ENCODE measurements at places on chromosomes 6 and 20. TPM values are rescaled to one million over a fixed set of nuclear protein-coding genes. Genes with fewer than 3 reads are reported as not detected.

DNA sequence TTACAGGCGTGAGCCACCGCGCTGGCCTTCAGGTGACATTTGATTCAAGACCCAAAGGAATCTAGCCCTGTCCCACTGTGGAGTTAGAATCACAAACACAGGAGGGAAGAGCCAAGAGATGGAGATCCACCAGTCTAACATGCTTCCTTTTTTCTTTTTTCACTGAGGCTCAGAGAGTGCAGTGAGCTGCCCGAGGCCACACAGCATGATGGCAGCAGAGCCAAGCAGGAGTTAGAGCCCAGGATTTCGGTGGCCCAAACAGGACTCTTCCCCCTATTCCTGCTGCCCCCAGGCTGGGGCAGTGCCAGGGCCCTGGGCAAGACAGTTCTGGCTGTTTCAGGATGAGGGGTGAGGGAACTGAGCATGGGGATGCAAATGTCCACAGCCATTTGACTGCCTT is 8.1 kb upstream of the SPDEF start:
- no peak for DNase-seq
- H3K4me1 ChIP-seq: no peaks in the 10 kb centered on the region
- H3K36me3 ChIP-seq: no peaks in the 10 kb centered on the region
- H3K4me3 ChIP-seq: no peak overlapping the region

The UTRN gene
- total RNA-seq: 35.8 TPM

GRCh38 chr6:142326540-142326939 is 24.7 kb downstream of the ADGRG6 start:
- no peak overlapping the region for H3K4me3 ChIP-seq
- H3K27me3 ChIP-seq: no peaks in the 10 kb centered on the region
- H3K4me1 ChIP-seq: peaks cover 16% of the 10 kb centered on the region

DNA sequence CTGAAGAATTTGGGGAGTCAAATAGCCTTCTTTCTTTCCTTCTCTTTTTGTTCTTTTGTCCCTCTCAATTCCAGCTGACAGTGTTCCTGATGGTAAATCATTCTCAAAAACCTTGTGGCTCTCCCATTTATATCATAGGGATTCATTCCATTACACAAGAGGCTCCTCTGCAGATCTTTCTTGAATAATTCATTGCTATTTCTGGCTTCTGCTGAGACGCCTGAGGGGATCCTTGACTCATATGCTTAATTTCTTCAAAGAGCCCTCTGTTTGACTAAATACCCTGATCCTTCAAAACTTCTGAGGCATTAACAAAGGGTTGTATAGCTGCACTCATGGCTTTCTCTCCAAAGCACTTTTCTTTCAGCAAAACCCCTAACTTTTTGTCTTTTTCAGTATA is 289.3 kb downstream of the FARS2 start:
- no peak for DNase-seq
- H3K27me3 ChIP-seq: no peaks in the 10 kb centered on the region

GRCh38 chr6:120826253-120826652 is 508.0 kb downstream of the TBC1D32 start:
- no peak overlapping the region for H3K4me3 ChIP-seq
- H3K4me1 ChIP-seq: no peaks in the 10 kb centered on the region
- no peaks in the 10 kb centered on the region for H3K27me3 ChIP-seq
- no peak overlapping the region for H3K27ac ChIP-seq

- H3K36me3 ChIP-seq: no peaks in the 10 kb centered on the region
- H3K4me1 ChIP-seq: peaks cover 24% of the 10 kb centered on the region
- no peak overlapping the region for H3K4me3 ChIP-seq
- DNase-seq: no peak
Measured at GRCh38 chr6:125753218-125753936, 3.9 kb downstream of the HEY2 start.

- H3K27me3 ChIP-seq: peaks cover 8% of the 10 kb centered on the region
- no peaks in the 10 kb centered on the region for H3K4me1 ChIP-seq
- DNase-seq: no peak
- no peak overlapping the region for H3K27ac ChIP-seq
- no peaks in the 10 kb centered on the region for H3K36me3 ChIP-seq
Measured at GRCh38 chr6:168574699-168575195, 133.8 kb downstream of the SMOC2 start.

- H3K27me3 ChIP-seq: no peaks in the 10 kb centered on the region
- no peak overlapping the region for H3K27ac ChIP-seq
- H3K36me3 ChIP-seq: peaks cover 58% of the 10 kb centered on the region
Measured at GRCh38 chr6:88804701-88805100, 158.7 kb downstream of the RNGTT start.

All from activated naive CD8-positive, alpha-beta T cell treated with anti-CD3 and anti-CD28 coated beads for 36 hours (primary cell).